Right lung (tissue), 10 donors: ENCODE measurements at places on chromosomes 6 and 20. TPM values are rescaled to one million over a fixed set of nuclear protein-coding genes. Genes with fewer than 3 reads are reported as not detected.

DNA sequence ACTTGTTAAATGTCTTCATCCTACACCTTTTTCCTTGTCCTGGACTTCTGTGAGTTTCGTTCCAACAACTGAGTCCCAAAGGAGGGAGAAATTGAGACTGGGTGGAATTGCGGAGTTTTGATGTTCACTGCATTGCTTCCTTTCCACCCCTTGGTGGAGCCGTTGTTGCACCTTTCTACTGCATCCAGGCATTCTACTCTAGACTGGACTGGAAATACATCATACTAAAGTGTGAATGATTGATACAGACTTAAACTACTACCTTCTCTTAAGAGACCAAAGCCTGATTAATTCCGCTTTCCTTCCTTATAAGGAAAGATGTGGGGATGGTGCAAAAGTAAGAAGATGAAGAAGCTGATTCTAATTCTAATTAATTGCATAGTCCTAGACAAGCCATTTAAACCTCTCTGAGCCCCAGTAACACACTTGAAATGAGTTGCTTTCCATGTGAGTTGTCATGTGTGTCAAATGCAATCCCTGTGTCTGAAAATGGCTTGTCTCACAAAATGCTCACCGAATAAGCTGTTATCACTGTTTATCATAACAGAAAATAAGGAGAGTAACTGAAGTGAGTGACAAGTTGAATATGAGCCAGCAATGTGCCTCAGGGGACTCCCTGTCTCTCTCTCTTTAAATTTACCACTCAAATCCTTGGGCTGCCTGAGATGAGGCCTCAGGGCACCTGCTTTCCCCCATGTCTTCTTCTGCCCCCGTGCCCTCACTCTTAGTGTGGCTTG, 338.3 kb upstream of the CHD6 start:
- no peak for DNase-seq

The GSTA2 gene
- polyA plus RNA-seq: 0.22 TPM

- no peak for DNase-seq
Observed at GRCh38 chr6:166474721-166475565, 92.2 kb upstream of the MPC1 start.

The PRPF6 gene
- 71.5 TPM for polyA plus RNA-seq

DNA sequence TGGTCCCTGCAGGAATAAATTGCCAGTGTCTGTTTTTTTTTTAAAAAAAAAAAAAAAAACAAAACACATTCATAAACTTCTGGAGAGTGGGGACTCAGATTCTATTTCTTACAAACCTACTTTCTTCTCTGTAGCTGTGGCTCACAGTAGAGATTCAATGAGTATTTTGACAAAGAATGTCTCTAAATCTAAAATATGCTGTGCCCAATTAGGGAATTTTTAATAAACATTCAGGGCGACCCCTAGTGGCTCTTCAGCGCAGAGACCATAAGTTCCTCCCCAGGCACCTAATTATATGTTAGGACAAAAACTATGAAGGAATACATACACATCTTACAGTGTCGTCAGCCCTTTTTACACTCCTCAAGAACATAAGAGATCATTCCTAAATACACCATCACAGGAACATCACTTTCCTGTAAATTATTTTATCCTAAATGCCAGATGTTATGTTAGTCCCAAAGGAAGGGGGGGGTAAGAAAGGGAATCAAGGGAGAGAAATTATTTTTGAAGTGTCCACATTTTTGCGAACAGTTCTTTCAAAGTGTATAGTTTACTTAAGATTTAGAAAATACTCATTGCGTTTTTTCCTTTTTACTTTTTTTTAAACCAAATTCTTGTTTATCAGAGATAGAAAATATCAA, 21.8 kb upstream of the NAA20 start:
- DNase-seq: peak; percentile 43

GRCh38 chr20:41219824-41220223, 82.5 kb downstream of the PLCG1 start:
- DNase-seq: no peak

The IL17A gene
- not detected for polyA plus RNA-seq

GRCh38 chr20:38143646-38144554, 21.2 kb downstream of the TGM2 start:
- no peak for DNase-seq

The MDN1 gene
- 31.0 TPM for polyA plus RNA-seq

GRCh38 chr6:21895555-21895954, 302.0 kb downstream of the SOX4 start:
- no peak for DNase-seq

The VSX1 gene
- polyA plus RNA-seq: not detected

GRCh38 chr20:34468951-34469350, 47.3 kb upstream of the DYNLRB1 start:
- no peak for DNase-seq

DNA sequence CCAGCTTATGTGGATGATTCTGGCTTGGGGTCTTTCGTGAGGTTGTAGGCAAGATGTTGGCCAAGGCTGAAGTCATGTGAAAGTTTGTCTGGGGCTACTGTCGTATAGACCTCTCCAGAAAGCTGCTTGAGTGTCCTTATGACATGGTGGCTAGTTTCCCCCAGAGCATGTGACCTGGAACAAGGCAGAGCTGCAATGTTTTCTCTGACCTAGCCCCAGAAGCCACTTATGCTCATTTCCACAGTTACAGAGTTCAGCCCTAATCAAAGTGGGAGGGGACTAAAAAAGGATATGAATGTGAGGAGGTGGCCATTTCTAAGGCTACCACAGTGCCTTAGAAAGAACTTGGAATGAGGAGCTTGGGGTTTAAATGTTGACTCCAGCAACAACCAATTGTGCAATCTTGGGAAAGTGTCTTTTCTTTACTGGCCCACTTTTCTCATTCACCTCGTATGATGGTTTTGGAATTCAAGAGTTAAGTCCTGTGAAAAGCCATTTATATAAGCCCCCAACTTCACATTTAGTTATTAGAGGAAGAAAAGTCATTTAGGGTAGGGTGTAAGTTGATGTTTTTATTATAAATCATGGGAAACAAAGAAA, 5.9 kb upstream of the ASXL1 start:
- DNase-seq: no peak

DNA sequence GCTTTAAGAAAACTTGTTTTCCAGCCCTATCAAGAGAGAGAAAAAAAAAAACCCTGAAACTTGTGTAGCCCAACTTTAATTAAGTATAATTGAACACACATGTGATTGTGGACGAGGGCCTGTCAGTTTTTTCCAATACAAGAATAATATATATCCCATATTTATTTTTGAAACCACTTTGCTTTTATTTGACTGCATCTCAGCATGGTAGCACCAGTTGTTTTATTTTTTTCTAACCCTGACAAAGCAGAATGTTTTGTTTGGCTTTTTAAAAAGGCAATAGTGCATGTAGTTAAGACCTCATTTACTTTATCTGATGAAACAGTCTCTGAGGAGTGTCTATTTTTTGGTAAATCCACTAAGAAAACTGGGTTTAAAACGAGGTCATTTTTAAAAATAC, 257.7 kb downstream of the CDKAL1 start:
- no peak for DNase-seq

DNA sequence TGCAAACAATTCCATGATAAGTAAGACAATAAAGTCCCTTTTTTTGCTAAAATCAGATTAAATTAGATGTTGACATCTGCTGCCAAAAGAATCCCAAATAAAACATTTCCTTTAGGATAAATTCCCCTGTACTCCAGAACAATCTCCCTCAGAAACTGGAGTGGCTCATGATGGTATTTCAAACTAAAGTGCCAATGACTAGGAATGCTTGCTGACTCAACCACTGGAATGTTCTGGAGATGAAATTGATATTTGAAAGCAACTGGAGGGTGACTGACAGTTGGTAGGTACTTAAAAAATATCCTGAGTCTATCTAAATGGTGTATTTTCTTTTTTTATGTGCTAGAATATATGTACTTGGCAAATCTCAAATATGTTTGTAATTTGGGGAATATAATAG, 350.1 kb upstream of the TSHZ2 start:
- no peak for DNase-seq

DNA sequence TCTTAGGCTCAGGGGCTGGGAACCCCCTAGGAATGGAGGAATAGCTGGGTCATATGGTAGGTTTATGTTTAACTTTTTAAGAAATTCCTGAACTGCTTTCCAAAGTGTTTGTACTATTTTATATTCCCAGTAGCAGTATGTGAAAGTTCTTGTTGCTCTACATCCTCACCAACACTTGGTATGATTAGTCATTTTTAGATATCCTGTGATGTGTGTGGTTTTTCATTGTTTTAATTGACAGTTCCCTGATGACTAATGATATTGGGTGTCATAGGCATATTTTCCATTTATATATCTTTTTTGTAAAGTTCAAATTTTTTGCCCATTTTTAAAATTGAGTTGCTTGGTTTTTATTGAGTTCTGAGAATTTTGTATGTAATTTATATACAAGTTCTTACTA, 72.3 kb downstream of the SLC16A10 start:
- no peak for DNase-seq

The PAK5 gene
- polyA plus RNA-seq: 0.40 TPM

DNA sequence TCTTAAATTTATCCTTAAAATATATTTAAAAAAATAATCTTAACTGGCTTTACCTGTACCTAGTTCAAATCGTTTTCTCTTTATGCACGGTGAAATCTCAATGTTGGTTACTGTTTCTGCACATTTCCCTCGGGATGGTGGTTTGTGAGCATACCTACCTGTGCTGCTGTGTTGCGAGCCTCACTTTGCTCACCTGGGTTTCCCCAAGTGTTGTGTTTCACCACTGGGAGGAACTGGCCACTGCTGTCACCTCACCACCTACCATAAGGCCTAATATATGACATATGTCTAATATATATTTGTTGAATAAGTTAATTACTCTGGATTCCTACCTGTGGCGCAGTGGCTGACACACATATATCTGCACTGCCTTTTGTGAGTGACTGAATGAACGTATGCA, 493.5 kb upstream of the FLRT3 start:
- no peak for DNase-seq

- DNase-seq: peak; percentile 32
Observed at GRCh38 chr6:11043961-11044711, at the start of gene ELOVL2. Gene ELOVL2 (minus strand): TSS chr6:11044305. CDS start chr6:11044230, 75 bp downstream.

GRCh38 chr6:1403851-1404712, 14.7 kb downstream of the FOXF2 start:
- DNase-seq: no peak
